ENCODE measurements at places on chromosomes 1 and 21.

DNA sequence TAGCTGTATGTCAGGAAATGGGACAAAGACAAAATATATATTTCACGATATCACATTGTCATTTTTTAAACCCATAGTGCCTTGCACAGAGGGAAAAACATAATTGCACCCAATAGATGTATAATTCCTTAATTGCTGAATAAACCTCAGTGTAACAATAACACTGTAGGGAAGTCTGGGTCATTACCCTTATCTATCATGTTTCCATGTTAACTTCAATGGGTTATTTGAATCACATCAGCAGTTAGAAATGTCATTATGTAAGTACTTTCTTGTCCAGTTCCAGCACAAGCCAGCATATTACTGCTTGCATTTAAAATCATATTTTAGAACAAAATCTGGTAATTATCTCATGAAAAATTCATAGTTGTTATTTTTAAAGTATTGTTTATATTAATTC lies 222.7 kb downstream of the HMCN1 start:
- peak; percentile 32 for DNase-seq

- no peak for DNase-seq
Observed at GRCh38 chr1:8241417-8242014, 76.4 kb upstream of the SLC45A1 start.

DNA sequence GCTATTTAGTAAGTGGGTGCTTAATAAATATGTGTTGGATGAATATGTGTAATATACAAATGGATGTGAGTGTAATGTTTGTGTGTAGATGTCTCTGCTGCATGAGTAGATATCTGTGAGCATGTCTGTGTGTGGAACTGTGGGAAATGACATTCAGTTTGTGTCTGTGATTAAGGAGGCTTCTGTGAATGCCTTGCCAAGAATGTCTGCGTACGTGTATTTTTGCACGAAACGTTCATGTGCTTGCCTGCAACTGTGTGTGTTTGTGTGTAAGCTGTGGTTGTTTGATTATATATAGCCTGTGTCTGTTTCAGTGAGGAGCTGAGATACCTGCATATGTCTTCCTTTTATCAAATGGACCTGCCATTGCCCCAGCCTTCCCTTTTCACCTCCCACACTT lies 13.8 kb downstream of the DMBX1 start:
- DNase-seq = no peak

DNA sequence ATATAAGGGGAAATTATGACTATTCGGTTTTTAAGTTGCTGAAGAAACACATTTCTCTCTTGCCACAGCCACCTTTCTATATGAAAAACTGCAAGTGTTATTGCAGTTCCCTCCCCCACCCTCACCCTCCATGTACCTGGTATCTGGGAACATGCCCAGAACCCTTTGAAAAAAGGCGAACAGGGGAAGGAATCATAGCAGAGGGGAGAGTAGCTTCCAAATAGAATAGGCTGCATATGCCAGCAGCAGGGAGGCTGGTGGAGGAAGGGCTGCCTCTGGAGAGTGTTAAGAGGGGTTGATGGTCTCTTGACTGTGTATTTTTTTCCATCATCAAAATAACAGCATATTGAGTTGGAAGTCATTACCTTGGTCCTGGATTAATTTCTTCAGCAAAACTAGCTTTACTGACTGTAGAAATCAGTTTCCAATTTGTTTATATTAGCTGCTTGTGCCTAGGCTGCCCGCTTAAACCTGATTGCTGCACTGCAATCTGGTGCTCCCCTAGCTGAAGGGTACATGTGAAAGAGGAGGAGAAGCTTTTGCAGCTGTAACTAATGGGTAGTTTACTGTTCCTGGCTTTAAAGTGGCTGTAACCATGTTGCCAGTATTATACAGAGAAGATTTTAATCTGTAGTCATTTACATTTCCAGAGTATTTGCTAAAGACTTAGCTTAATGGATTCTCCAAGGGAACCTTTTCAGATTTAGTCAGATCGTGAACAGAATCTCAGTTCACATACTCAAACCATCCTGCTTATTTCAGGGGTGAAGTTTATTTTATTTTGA lies 22.7 kb downstream of the AHCYL1 start:
- no peak for DNase-seq

GRCh38 chr1:222920169-222920568 lies 105.3 kb downstream of the DISP1 start:
- DNase-seq = no peak

GRCh38 chr21:42518215-42518614 lies 4.6 kb downstream of the SLC37A1 start:
- no peak for DNase-seq

DNA sequence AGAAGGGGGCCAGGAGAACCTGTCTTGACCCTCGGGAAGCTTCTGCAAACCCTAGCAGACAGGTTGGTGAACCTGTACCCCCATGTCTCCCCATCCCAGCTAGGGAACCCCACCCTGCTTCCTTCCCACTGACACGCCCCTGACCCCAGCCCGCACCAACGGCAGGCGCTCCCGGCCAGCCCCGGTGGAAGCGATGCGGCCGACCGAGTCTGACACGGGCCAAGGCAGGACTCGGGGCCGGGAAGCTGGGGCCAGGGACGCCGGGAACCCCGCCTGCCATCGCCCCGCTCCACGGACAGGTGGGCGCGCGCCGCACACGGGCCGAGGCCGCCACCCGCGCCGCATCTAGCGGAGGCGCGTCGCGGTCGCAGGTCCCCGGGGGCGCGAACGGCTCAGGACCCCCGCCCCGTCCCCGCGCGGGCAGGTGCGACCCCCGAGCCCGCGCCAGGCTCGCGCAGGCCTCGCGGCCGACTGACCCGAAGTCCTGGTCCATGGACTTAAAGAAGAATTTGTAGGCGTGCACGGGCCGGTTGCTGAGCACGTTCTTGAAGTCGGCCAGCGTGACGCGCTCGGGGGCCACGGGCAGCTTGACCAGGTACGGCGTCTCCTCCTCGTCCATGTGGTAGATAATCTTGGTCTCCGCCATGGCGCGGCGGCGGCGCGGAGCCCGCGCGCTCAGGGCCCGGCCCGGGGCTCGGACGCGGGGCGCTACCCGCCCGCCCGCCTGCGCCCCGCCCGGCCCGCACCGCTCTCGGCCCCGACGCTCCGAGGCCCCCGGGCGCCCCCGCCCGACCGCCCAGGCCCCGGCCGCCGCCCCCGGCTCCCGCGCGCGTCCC lies 580 bp downstream of the DVL1 start:
- DNase-seq = no peak

- no peak for DNase-seq
Observed at GRCh38 chr1:29948581-29948980, 712.3 kb downstream of the PTPRU start.

GRCh38 chr1:16727190-16728111 lies 12.9 kb upstream of the RNU1-4 start:
- no peak for DNase-seq

DNA sequence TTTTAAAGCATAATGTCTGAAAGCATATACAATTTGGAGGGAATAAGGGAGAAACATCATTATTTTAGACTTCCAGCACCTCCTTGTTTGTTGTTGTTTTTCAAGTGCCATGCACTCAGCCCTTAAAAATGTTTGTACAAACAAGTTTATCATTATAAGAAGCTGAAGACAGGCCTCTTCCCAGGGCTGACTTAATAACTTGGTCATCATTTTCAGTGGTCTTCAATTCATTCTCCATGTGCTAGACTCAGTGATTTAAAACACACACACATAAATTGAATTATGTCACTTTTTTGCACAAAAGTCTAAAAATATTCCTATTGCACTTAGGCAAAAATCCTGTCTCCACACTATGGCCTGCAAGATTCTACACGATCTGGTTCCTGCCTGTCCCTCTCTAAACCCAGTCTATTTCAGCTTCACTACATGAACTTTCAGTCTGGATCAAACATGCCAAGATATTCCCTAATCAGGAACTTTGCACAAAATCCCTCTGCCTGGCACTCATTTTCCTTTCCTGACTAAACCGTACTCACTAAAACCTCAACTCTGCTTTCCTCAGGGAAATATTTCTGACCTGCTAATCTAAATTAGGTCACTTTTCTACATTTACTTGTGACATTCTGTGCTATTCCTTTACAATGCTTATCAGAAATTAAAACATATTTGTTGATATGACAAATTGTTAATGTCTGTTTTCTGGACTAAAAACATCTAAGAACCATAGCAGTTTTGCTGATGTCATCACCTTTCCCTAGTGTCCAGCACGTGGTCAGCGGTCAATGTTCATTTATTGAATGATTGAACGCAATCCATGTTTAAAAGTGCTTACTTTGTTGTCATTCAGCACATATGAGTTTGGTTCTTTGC lies 14.8 kb upstream of the GBP5 start:
- DNase-seq = no peak

- DNase-seq = no peak
Observed at GRCh38 chr1:166088572-166088955, 78.2 kb downstream of the FAM78B start.

- no peak for DNase-seq
Observed at GRCh38 chr1:107648071-107648470, 316.9 kb downstream of the VAV3 start.

DNA sequence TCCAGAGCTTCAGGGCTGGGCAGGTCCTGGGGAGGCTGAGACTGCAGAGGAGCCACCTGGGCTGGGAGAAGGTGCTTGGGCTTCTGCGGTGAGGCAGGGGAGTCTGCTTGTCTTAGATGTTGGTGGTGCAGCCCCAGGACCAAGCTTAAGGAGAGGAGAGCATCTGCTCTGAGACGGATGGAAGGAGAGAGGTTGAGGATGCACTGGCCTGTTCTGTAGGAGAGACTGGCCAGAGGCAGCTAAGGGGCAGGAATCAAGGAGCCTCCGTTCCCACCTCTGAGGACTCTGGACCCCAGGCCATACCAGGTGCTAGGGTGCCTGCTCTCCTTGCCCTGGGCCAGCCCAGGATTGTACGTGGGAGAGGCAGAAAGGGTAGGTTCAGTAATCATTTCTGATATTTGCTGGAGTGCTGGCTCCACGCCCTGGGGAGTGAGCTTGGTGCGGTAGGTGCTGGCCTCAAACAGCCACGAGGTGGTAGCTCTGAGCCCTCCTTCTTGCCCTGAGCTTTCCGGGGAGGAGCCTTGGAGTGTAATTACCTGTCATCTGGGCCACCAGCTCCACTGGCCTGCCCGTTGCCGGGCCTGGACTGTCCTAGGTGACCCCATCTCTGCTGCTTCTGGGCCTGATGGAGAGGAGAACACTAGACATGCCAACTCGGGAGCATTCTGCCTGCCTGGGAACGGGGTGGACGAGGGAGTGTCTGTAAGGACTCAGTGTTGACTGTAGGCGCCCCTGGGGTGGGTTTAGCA lies 9.3 kb downstream of the MYBPH start:
- no peak for DNase-seq

DNA sequence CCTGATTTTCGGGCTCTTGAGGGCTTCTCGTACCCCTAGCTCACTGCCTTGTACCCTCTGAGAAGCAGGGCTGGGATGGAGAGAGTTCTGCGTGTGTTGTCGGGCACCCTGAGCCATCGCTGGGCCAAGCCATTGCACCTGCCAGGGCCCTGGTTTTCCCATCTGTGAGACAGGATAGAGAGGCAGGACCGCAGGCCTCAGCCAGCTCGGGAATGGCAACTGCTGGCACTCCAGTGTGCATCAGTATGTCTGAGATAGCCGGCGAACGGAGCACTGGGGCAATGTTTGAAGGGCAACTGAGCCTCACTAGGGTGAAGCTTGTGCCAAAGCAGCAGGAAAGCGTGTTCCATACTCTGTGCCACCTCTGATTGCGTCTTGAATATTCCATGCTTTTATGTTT lies 66.9 kb downstream of the TENT5C start:
- DNase-seq = no peak

DNA sequence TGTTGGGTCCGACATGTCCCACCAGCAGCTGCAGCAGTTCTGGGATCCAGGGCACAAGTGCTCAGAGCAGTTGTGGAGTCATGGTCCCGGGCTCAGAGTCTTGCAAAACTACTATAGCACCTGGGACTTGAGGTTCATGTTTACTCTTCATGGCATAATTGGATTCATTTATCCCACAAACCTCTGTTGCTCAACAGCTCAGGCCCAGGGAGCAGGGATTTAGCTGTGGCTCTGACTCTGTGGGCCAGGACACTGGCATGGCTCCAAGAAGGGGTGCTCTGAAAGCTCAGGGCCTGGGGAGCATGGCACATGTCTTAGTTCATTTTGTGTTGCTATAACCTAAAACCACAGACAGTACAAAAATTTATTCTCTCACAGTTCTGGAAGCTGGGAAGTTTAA lies 626.7 kb upstream of the ADGRL2 start:
- no peak for DNase-seq

DNA sequence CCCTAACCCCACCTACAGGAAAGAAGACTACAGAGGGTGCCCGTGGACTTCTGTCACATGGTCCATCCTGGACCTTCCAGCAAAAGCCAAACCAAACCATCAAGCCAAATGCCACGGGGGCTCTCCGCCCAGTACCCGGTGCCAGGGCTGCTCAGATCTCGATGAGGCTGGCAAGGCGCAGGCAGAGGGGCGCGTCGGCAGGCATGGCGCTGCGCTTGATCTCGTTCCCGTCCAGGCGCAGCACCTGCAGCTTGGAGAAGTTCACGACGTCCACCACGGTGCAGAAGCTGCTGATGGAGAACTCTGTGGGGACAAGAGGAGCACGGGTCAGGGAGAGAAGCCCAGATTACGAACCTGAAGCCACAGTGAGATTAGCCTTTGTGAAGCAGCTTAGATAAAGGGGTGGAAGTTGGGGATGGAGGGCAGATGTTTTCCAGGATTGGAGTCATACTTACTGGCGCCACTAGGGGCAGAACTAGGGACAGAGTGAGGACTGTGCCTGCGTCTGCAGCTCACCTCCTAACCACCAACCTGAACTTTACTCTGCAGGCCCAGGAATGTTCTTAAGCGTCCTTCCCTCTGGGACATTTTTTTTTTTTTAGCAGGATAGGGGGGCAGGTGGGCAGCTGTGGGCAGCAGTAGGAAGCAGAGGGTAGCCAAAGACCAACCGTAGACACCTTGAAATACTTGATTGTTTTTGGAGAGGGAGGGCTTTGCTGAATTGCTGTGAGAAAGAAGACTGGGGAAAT lies 8.6 kb downstream of the FMOD start:
- no peak for DNase-seq

GRCh38 chr1:14682941-14683621 lies 84.6 kb downstream of the KAZN start:
- DNase-seq = no peak

GRCh38 chr1:182385885-182386853 lies 5.4 kb downstream of the GLUL start:
- no peak for DNase-seq

DNA sequence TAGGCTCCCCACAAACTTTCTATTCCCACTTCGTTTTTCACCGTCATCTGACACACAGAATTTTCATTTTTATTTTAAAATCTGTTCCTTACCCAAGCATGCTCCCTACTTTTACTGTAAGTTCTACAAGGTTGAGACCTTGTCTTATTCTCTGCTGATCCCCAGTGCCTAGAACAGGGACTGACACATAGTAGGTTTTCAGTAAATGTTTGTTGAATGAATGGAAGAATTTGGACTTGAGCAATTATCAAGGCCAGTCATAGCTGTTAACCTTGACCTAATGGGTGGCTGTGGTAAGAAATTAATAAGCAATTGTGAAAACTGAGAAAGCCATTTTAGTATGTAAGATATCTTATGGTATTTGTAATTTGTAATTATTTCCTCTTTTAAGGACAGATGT lies 71.1 kb downstream of the LAMC1 start:
- no peak for DNase-seq

Measured in NCI-H2081 treated with DMSO at 0.1 percent for 48 hours (cell line).